ENCODE measurements at places on chromosomes 1 and 21. TPM values are rescaled to one million over a fixed set of nuclear protein-coding genes. Genes with fewer than 3 reads are reported as not detected.

DNA sequence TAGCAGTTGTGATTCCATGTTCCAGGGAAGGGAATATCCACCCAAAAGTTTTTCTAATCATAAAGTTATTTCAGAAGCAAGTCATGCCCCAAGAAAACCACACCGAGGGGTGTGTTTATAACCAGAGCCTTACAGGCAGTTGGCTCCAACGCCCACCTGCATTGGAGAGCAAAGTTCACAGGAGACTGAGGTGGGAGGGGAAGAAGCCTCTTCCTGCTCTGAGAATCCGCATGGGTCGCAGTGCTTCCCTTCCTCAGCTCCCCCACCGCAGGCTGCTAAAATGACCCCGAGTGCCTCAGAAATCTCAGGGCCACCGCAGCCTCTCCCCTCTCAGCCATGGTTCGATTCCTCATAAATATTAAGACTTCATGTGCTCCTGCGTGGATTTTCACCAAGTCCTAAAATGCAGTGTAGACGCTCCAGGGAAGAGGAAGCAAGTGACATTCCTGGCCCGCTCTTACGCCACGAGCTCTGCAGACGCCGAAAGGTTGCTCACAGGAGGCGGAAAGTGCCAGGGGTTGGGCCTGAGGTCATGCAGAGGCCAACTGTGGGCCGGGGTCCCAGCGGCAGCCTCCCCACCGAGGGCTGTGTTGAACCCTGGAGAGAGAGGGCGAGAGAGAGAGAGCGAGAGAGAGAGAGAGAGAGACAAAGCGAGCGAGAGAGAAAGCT lies 13.4 kb upstream of the SPSB1 start:
- no peak for DNase-seq

The POMGNT1 gene
- total RNA-seq = 102 TPM

DNA sequence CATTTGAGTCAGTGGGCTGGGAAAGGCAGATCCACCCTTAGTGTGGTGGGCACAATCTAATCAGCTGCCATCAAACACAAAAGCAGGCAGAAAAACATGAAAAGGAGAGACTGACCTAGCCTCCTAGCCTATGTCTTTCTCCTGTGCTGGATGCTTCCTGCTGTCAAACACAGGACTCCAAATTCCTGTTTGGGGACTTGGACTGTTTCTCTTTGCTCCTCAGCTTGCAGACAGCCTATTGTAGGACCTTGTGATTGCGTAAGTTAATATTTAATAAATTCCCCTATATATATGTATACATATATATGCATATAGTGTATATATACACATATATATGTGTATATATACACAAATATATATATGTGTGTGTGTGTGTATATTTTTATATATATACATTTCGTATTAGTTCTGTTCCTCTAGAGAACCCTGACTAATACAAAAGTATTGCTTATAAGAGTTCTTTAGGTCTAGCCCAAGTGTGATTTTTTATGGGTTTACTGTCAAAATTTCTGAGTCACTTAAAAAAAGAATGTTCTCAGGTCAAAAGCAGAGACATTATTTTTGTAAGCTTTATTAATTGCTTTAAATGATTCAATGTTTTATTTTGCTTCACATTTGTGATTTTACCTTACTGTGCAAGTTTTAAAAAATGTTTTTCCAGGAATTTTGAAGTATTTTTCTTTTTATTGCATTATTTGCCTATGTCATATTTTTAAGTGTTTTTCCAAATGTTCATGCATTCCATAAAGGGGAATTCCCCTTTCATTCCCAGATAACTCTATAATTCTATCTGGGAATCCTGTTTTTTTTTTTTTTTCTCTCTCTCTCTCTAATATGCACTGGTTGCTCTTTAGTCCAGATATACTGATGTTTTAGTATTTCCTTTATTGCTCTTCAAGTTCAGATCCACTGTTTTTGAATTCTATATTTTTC lies 92.1 kb upstream of the ADAMTS5 start:
- DNase-seq = no peak

The IL19 gene
- total RNA-seq = not detected

DNA sequence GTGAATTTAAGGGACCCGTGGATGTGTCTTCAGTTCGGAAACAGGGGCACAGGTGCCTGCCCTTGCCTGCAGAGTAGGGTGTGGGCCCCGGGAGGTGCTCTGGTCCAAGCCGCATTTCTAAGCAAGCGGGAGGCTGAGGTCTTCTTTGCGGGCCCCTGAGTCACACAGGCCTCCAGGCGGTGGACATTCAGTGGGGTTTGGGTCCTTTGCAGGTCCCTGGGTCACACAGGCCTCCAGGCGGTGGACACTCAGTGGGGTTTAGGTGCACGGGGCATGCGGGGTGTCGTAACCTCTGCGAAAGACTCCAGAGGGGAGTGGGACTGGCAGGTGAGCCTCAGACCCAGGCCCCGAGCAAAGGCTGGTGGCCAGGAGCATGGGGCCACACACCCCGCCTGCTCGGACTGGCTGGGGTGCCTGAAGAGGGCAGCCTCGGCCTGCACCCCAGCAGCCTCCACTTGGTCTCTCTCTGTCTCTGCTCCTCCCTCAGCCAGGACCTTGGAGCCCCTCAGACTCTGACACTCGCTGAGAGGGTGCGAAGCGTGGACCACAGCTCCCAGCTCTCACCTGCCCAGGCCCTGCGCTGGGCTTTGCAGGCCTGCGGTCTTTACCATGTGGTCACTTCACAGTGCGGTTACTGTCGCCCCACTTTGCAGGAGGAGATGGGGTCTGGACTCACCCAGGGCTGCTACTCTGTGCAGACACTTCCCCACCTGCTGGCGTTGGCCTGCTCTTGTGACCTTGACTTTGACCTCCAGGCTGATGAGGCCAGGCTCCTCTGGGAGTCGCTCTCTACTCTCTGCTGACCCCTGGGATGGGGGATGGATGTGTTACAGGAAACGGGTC lies 6.0 kb upstream of the AGPAT3 start:
- no peak for DNase-seq

The SLC1A7 gene
- not detected for total RNA-seq

The CHAF1B gene
- total RNA-seq = 11.7 TPM

DNA sequence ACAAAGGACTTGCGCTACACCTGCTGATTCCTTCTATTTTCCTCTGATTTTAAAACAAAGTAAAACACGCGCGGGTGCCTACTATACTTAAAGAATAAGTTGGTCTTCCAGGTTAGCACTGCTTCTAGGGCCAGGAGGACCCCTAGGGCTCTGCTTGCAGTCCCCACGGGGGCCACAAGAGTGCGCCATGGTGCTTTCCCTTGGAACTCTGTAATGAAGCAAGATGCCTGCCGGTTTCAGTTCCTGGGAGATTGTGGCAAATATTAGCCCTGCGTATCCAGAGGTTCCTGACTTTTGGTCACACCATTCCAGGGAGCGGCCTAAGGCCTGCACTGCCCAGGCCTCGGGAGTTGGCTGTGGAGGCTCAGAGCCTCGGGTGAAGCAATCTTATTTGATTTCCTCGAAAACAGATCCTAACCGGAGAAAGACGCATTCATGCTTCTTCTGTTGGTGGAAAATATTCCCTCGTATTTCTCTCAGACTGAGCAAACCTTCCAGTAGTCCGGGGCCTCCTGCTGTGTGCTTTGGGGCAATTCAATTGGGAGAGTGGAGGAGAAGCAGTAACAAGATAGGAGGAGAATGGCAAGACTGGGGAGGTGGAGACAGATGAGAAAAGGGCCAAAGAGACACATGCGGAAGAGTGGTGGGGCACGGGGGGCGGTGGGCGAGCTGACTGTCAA lies 25.3 kb downstream of the ADAM30 start:
- peak; percentile 90 for DNase-seq

GRCh38 chr21:39375446-39375845 lies 26.6 kb upstream of the HMGN1 start:
- DNase-seq = no peak

DNA sequence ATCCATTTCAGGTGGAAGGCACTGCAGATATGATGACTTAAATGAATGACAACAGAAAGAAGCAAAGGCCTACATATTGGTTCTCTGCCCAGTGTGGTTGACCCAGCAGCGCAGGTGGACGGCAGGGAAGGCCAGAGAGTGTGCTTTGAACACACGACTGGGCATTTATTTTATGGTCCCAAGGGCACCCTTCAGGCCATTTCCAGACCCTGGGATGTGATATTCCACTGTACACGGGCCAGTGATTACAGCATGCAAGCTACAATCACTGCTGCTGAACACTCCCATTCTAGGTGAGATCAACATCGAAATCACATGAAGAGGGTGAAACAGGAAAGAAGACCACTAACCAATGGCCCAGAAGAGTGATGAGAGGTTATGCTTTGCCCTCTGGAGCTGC lies 33.8 kb downstream of the PCNX2 start:
- DNase-seq = no peak

DNA sequence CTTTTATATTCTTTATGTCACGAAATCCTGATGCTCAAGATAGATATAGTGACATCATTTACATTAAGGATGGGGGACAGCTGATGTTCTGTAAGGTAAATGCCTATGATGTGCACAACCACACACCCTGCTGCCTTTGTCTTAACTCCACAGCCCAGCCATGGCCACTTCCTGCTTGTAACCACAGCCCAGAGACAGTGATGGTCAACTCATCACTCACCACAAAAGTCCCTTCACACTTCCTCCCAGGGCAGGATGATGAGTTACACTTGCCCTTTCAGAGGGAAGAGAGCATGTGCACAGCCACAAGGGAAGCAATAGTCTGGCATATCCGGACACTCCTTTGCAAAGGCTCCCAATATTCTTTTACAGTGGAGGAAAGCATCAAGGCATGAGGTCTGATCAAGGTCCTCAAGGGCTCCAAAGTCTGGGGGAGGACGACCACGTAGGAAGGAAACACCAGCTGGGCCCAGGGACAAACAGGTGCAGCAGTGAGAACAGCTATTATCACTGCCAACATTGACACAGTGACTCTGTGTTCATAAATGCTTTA lies 53.8 kb downstream of the PLPP3 start:
- DNase-seq = no peak

- DNase-seq = peak; percentile 31
Observed at GRCh38 chr21:44792702-44793591, 8.7 kb downstream of the UBE2G2 start.

The RPTN gene
- not detected for total RNA-seq

- no peak for DNase-seq
Observed at GRCh38 chr1:50488356-50488755, 65.1 kb upstream of the DMRTA2 start.

The LCE3E gene
- not detected for total RNA-seq

- no peak for DNase-seq
Observed at GRCh38 chr21:46183910-46184624, at the start of gene SPATC1L. Gene SPATC1L (minus strand): TSS chr21:46184459. CDS start chr21:46182816, 1,643 bp downstream.

DNA sequence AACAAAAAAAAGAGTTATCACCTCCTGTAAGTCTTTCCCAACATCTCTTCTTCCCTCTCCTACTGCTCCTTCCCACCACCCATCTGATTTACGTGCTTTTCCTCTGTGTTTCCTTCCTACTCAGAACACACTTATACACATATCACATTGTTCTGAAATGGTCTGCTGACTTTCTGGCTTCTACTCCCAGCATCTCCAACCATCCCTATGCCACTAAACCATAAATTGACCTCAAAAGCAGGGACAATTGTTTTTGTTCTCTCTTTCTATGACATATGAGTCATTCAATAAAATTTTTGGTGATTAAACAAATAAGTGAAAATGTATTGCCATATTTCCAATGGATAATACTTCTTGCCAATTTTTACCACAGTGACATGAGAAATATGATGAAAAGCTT lies 8.2 kb downstream of the GOLPH3L start:
- no peak for DNase-seq

- DNase-seq = peak; percentile 76
Observed at GRCh38 chr1:31663622-31664452, 19.2 kb upstream of the PEF1 start.

The ADGRL4 gene
- total RNA-seq = not detected

DNA sequence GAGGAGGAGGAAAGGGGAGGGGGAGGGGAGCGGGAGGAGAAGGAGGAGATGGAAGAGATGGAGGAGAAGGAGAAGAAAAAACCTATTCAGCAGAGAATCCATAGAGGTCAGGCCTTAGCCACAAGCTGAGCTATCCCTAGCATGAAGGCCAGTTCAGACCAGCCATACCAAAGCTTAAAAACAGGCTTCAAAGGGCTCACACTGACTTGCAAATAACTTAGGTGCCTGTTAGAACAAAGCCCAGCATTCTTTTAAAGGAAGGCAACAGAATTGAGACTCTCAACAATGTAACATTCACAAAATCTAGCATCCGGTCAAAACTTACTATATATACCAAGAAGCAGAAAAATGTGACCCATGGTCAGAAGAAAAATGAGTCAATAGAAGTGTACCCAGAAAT lies 43.6 kb upstream of the IFFO2 start:
- DNase-seq = no peak

DNA sequence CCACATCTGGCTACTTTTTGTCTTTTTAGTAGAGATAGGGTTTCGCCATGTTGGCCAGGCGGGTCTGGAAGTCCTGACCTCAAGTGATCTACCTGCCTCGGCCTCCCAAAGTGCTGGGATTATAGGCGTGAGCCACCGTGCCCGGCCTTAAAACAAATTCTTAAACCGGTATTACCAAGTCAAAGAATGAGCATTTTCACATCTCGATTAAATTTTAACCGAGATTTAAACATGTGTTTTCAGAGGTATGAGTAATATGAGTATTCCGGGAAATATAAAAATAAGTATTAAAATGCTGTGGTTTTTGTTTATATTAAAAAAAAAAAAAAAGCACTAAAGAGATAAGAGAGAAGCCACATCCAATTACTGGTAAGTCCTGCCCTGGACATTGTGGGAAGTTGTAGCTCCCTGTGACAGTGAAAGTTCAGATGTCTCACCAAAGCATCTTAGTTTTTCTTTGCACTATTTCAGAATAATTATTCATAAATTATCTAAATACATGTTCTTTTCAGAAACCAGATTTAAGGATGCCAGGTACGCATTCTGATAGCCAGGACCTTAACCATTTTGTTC lies 24.9 kb downstream of the ZNF281 start:
- no peak for DNase-seq

The TEKT2 gene
- 20.2 TPM for total RNA-seq

GRCh38 chr1:154735804-154736168 lies 127.8 kb upstream of the ADAR start:
- DNase-seq = no peak

The DNAI4 gene
- 11.7 TPM for total RNA-seq

The FCER1G gene
- 1.5 TPM for total RNA-seq

- DNase-seq = no peak
Observed at GRCh38 chr21:44305691-44306090, 5.8 kb downstream of the PFKL start.

- no peak for DNase-seq
Observed at GRCh38 chr21:33121715-33122475, 52.0 kb downstream of the OLIG1 start.

All from progenitor cell of endocrine pancreas (in vitro differentiated cells).